ENCODE measurements at places on chromosomes 4 and X.

GRCh38 chr4:56786955-56787354 lies 34.5 kb downstream of the SPINK2 start:
- no peak for DNase-seq

GRCh38 chr4:107330916-107331315 lies 294.8 kb upstream of the DKK2 start:
- no peak for DNase-seq

DNA sequence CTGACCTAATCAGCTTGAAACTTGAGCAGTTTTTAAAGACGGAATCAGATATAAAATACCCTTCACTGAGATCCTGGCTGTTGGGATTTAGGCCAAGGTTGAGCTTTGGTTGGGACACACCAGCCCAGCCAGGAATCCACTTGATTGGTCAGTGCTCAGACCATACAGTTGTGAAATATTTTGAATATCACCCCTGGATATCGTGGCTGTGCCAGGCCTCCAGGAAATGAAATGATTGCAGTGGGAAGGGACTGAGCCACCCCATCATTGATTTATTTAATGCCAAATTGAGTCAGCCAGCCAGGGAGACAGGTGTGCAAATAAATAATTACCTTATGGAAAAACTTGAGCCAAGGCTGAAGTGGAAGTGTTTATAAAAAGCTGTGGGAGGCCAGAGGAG lies 128.4 kb upstream of the SCML1 start:
- DNase-seq, result no peak

- DNase-seq, result no peak
These were observed 159.2 kb downstream of the FAM13A start for GRCh38 chr4:88897752-88898151.

DNA sequence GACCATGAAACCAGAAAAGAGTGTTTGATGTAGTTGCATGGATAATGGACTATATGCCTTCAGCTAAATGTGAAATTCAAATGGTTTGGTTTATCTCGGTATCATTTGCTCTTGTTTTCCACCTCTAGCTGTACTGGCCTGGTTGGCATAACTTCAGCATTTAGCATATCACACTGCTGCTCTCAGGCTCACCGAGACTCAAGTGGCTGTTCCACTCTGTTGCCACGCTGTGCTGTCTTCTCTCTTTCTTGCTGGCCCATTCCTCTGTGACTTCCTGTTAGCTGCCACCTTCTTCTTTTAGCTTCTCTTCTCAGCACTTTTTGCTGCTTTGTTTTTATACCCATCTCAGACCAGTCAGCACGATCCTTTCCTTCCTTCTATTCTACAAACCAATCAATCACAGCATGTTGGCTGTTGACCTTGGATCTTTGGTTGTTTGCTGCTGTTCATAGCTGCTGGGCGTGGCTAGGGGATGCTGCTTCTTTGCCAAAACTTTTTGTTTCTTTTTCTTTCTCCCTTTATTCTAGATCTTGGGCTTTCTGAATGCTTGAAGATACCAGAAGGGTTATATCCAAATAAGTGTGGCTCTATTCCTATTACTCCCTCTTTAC lies 24.0 kb downstream of the INTS6L start:
- no peak for DNase-seq

DNA sequence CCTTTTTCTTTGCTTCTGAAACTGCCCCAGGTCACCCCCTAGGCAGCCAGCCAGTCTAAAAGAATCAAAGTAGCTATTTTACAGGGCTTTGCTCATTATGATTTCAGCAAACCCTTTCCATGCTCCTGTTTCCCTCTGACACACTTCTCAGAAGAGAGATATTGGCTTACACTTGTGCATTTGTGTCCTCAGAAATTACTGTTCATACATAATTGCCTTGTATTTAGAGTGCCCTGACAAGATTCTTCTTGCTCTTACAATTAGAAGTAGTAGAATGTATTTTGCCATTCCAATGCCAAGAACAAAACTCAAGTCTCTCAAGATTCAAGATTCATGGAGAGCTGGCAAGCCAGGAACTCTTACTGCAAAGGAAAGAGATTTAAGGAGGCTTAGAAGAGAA lies 531.0 kb upstream of the ZFP42 start:
- no peak for DNase-seq

Measured in T follicular helper cell (primary cell).